Choroid plexus epithelial cell (primary cell): ENCODE measurements at places on chromosomes 12 and 14.

- no peak for DNase-seq
These were observed 179.7 kb downstream of the RGS6 start for GRCh38 chr14:72111911-72112310.

DNA sequence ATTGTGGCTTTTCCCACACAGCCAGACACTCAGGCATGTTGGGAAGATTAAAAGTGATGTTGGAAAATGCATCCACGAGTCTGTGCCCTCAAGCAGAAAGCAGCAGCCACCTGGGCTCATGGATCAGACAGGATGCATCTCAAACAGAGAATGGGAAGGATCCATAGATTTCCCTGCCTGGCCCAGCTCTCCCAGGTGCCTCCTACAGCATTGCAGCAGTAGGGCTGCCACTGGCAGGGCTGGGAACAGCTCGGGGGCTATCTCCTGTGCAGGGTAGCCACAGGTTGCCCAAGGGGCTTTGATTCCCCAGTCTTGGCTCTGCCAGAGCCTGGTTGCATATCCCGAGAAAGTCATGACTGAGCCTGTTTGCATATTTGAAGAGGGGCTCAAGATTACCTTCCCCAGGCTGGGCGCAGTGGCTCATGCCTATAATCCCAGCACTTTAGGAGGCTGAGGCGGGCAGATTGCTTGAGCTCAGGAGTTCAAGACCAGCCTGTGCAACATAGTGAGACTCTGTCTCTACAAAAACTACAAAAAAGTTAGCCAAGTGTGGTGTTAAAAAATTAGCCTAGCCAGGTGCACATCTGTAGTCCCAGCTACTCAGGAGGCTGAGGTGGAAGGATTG lies 19.5 kb downstream of the C14orf132 start:
- DNase-seq, result no peak

DNA sequence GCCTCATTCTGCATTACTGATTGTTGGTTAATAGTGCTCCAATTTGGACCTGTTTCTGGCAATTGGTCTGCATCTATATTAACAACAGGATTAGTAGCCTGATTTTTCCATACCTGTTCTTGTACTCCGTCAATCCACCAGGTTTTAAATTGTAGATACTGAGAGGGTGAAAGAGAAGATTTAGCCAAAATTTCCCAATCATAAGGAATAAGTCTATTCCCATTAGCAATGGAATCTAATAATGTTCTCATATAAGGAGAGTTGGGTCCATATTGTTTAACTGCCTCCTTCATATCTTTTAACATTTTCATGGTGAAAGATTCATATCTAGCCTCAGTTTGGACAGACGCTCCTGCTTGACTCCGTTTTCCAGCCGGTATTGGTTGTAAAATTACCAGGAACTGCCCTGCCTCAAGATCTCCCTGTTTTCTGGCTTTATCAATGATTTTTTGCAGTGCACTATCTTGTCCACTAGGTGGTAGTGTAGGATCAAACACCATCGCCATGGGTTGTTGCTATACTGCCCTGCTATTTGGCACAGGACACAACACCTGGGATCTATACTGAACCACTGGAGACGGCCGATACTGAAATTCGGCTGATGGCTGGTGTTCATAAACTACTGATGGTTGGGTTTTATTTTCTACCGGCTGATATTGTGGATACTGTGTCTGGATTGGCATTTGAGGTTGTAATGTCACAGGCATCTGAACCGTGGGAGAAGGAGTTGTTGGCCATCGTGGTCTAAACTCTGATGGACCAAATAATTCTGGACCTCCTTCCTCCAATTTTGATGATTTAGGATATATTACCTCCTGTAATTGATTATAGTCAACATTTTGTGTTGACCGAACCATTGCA lies 25.2 kb downstream of the DHRS4L2 start:
- peak; percentile 83 for DNase-seq

- no peak for DNase-seq
These were observed 4.8 kb upstream of the SNRNP35 start for GRCh38 chr12:123453165-123453564.

GRCh38 chr12:104243551-104243950 lies 28.0 kb downstream of the TXNRD1 start:
- DNase-seq, result no peak
